ENCODE measurements at places on chromosomes 11 and 22.
A peak's percentile ranks its signal among the peaks of the same experiment; 100 is the strongest.

- no peak for DNase-seq
Measured at GRCh38 chr11:121270001-121270678, 22.4 kb upstream of the SC5D start.

DNA sequence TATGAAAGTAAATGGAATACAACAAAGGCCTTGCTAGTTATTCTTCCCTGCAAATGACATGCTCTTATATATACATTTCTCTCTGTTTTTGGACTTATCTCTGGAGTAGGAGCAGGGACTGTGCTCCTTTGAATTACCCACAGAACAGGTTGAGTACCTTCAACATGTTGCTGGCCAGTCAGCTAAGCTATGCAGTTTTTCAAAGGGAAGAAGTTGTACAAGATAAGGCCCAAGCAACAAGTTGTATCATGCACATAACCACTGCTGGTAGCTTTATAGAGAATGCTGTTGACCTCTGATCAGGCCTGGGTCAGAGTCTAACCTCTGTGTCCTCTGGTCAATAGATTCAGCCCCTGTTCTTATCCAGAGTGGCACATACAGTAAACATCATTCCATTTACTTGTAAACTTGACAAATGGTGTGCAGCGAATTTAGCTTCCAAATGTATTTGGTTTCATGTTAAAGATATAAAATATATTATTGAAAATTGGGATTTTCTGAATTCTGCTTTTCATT lies 99.6 kb downstream of the C11orf87 start:
- no peak for DNase-seq

DNA sequence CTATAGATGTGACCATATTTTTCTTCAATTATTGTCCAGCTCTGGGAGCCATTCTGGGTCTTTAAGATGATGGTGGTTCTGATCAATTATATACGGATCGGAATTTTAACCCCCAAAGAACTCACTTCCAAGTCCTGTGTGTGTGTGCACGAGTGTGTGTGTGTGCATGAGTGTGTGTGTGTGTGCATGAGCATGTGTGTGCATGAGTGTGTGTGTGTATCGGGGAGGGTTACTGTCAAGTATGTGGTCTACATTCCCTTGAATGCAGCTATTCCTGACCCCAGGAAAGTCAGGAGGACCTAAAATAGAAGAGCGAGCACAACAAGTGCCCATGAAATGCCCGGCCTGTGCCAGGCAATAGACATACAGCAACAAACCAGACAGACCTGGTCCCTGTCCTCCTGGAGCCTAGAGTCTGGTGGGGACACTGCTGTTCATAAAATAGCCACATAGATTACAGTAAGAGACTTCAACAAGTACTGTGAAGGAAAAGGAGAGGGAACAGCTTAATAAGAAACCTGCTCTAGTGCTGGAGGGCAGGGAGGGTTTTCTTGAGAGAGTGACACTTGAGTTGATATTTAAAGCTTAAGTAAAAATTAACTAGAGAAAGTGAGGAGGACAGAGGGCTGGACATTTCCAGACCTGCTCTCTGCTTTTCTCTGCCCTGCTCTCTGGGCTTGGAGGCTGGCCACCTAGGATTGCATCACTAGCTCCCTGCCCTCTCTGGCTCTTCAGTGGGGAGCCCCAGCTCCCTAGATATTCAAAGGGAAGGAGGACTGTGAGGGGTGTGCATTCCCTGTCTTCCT lies 66.1 kb upstream of the SPON1 start:
- DNase-seq = no peak

DNA sequence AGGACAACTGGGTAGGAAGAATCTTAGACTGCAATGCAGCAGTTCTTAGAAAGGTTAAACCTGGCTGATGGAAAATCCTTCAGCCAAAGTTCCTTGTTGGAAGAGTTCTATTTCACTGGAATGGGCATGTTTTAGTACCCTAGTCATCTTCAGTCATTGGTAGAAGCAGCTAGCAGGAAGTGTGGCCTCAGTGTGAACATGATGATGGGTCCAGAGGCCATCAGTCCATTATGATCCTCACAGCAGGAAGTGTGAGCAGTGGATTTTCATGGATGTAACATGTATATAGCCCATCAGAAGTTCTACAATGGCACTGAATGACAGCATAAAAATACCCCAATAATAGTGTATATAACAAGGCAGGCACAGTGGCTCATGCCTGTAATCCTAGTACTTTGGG lies 35.9 kb upstream of the PDE3B start:
- no peak for DNase-seq

GRCh38 chr11:93512949-93513667 lies 30.1 kb downstream of the SMCO4 start:
- DNase-seq = peak; percentile 49

All from suppressor macrophage treated with lipopolysaccharide for 1 hour (primary cell).